ENCODE measurements at places on chromosomes 16 and 17.
A peak's percentile ranks its signal among the peaks of the same experiment; 100 is the strongest.

- DNase-seq, result peak; percentile 39
Measured at GRCh38 chr16:57803134-57803990, 1.1 kb upstream of the KIFC3 start.

DNA sequence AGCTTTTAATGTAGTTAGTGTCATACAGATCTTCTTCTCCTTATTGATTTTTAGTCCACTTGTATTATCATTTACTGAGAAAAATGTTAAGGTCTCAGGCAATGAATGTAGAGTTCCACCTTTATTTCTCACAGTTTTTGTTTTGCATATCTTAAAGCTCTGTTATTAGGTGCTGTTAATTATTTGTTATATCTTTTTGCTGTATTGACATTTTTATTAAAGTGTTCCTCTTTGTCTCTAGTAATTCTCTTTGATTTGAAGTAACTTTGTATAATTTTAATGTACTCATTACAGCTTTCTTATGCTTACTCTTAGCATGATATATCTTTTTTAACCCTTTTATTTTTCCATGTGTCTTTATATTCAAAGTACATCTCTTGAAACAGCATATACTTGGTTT, 22.4 kb upstream of the USP43 start:
- DNase-seq, result no peak

DNA sequence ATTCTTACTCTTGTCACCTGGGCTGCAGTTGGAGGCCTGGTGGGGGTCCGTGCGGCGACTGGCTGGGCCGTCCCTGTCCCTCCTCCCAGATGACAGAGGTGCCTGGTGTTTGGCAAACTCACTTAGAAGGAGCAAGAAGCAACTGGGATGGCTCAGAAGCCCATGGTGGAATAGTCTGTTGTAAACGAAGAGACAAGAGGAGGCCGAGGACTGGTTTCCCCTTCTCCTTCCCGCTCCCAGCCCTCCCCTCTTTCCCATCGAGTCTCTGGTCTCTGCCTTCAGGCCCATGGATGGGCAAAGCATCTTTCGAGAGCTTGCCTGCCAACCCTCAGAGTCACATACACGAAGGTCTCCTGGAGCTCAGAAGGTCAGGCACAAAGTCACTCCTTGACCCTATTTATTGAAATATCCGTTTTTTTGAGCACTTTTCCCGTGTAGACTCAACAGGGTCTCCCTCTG, 364.4 kb downstream of the SEC14L1 start:
- DNase-seq, result no peak

GRCh38 chr17:67559381-67559966, 158.3 kb upstream of the NOL11 start:
- DNase-seq, result no peak

DNA sequence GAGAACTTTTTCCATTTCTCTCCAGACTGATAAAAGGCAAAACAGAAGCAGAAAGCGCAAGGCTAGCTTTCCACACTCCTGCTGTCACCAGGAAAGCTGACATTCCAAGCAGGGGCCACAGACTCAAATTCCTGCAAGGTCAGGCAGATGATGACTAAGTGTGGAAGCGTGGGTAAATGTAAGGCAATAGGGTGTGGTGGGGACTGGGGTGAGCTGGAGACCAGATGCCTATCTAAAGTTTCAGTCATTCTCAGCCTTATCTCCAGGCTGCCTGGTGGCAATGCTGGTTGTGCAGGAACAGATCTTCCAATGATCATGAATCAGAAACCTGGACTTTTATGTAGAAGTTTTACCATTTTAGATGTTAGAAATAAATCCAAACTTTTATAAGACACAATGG, 224.1 kb downstream of the GSG1L start:
- no peak for DNase-seq

- no peak for DNase-seq
Measured at GRCh38 chr17:50538549-50539410, 6.2 kb downstream of the EPN3 start.

GRCh38 chr16:82470016-82470415, 156.8 kb upstream of the CDH13 start:
- DNase-seq, result no peak

DNA sequence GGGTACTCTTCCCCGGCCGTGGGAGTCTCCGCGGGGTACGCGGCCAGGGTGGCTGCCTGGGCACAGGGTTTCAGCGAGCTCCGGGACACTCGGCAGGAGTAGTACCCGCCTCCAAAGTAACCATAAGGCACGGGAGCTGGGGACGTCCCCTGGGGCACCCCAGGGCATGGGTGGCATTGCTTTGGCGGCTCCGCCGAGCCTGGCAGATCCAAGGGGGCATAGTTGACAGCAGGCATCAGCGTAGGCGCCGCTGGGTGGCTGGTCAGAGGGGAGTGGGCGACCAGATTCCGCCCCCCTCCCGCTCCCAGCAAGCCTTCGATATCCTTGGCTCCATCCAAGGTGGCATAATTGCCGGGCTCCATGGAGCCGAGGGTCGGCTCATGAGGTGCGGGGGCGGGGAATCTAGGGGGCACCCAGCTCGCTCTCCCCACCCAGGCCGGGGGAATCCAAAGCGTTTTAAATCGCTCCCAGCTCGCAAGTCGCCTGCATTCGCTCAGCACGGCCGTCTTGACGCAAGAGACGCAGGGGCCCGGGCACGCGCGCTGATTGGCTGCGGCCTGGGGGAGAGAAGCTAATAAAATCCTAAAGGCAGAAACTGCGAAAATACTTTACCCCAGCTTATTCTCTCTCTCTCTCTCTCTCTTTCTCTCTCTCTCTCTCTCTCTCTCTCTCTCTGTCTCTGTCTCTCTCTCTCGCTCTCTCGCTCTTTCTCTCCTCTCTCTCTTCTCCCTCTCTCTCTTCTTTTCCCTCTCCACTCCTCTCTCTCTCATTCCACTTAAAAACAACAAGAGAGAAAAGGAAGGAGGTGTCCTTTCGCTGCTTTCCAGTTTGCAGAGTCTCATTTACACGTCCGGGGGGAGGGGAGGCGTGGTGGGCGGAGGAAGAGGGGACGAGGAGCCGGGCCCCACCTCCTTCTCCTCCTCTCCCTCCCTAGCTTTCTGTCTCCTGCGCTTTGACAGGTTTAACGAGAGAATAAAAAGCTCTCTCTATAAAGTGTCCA, at the start of gene HOXB13:
Gene HOXB13, minus strand, starts transcription at position 519 of the 1,000 bp plus-strand sequence. Its CDS starts 157 bp downstream, at position 362.
- DNase-seq, result no peak

- DNase-seq, result no peak
Measured at GRCh38 chr16:1674306-1674705, 3.8 kb upstream of the JPT2 start.

GRCh38 chr16:67579686-67580085, 17.4 kb downstream of the CTCF start:
- DNase-seq, result no peak

- DNase-seq, result no peak
Measured at GRCh38 chr17:61289408-61290385, 109.9 kb upstream of the TBX2 start.

DNA sequence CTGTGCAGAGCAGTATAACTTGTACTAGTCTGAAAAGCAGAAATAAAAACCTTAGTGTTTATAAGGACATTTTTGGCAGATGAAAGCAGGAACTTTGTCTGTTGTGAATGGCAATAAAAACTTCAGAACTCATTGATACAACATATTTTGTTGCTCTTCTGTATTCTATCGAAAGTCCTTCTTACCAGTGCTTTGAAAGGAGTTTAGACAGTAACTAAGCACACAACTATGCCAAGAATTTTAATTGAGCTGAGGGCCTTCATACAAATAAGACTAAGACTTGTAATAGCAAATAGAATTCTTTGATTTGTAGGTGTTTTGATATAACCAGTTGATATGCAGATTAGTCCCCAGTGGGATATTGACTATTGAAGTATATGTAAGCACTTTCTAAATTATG, 308.4 kb downstream of the ZFHX3 start:
- DNase-seq, result no peak

Measured in psoas muscle (tissue), 8 donors.